ENCODE measurements at places on chromosomes 13 and 19. TPM values are rescaled to one million over a fixed set of nuclear protein-coding genes. Genes with fewer than 3 reads are reported as not detected.
A peak's percentile ranks its signal among the peaks of the same experiment; 100 is the strongest.

DNA sequence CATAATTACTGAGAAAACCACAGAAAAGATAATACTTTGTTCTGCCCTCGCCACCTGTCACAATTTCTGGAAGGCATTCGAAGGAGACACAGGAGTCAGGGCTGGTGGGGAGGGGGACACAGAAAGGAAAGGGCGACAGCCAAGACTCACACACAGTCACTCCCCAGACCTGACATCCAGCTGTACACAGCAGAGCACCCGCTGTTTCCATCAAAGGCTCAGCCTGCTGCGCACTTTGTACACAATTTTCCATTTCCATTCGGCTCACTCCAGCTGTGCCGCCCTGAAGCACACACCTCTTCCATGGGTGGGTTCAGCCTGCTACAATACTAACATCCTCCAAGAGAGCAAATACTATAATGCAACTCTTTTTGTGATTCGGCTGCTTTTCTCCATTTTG, 38.0 kb downstream of the STK24 start:
- no peak for DNase-seq

- DNase-seq, result no peak
Observed at GRCh38 chr13:37618554-37618953, 20.0 kb upstream of the POSTN start.

- DNase-seq, result no peak
Observed at GRCh38 chr19:16595097-16595496, 22.9 kb upstream of the SLC35E1 start.

- DNase-seq, result no peak
Observed at GRCh38 chr13:84303035-84303434, 420.8 kb upstream of the SLITRK1 start.

DNA sequence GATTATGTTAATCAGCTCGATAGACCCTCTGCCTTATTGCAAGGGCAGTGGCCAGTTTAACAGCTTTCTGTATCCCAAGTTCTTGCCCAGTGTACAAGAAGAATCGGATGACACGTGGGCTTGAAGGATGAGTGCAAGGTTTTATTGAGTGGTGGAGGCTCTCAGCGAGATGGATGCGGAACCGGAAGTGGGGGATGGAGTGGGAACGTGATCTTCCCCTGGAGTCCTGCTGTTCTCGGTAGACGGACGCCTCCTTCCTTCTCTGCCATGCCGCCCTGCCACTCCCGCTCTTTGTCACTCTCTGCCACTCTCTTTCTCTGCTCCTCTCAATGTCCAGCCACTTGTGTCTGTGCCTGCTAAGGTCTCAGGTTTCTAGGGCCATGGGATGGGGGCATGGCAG, 21.0 kb downstream of the RFXAP start:
- no peak for DNase-seq

DNA sequence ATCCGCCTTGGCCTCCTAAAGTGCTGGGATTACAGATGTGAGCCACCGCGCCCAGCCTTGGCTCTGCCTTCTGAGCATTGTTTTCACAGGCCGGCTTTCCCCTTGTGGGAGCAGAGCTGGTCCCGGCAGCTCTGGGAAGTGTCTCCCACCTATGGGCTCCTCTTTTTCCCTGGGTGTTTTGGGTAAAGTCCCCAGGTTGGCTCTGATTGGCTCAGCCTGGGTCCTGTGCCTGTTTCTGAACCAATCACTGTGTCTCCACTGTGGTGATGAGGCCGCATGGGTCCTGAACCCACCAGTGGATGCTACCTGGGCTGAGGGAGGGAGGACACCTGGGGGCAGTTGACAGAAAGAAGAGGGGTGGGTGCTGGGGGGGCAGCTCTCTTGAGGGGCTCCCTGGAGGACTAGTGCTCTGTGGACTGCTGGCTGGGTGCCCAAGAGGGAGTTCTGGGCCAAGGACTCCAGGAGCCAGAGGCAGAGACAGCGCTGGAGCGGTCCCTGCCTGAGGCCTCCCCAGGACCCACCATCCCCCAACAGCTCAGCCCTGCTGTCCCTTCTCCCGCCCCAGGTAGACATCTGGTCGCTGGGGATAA, 19.6 kb upstream of the NCCRP1 start:
- no peak for DNase-seq

DNA sequence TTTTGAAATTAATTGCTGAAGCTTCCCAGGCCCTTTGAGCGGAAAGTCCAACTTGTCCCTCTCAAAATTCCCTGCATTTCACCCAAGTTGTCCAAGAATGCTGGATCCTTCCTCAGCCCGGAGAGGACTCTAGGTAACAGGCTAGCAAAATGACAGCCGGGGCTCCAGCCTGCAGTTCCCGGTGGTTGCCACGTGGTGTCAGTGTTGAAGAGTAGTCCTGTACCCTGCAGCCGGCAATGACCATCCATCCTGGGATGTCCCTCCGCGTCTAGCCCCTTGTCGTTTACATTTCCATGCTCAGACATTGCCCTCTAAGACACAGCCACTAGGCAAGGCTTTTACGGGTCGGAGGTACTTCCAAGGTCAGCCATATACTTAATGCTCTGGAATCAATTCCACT, 31.4 kb upstream of the MTIF3 start:
- DNase-seq, result no peak

GRCh38 chr13:39159393-39159792, 121.1 kb downstream of the NHLRC3 start:
- no peak for DNase-seq

GRCh38 chr19:41588497-41589209, 12.7 kb downstream of the CEACAM21 start:
- DNase-seq, result no peak

GRCh38 chr19:11704626-11705025, 34.1 kb downstream of the ZNF823 start:
- DNase-seq, result no peak

- peak; percentile 30 for DNase-seq
Observed at GRCh38 chr13:26518451-26518959, 39.0 kb upstream of the WASF3 start.

DNA sequence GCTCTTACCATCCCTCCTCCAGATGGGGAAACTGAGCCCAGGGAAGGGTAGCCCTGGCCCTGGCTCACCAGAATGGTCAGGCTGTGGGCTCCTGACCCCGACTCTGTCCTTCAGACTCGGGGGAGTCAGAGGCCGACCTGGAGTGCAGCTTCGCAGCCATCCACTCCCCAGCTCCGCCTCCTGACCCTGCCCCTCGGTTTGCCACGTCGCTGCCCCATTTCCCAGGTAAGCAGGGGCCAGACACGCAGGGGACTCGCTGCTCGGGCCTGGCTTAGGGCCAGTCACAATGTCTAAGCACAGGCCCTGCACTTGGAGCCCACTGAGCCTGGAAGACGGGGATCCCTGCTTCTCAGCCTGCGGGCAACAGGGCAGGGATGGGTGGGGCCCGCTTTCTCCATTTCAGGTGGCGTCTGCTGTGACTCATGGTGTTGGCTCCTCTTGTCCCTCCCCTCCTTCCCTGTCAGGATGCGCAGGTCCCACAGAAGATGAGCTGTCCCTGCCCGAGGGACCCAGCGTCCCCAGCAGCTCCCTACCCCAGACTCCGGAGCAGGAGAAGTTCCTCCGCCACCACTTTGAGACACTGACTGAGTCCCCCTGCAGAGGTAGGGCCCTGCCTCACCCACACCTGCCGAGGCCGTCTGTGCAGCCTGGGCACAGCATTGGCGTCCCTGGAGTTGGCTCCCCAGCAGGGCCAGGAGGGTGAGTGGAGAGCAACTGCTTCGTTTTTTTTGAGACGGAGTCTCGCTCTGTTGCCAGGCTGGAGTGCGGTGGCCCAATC, 9.2 kb upstream of the OVOL3 start:
- DNase-seq, result no peak

DNA sequence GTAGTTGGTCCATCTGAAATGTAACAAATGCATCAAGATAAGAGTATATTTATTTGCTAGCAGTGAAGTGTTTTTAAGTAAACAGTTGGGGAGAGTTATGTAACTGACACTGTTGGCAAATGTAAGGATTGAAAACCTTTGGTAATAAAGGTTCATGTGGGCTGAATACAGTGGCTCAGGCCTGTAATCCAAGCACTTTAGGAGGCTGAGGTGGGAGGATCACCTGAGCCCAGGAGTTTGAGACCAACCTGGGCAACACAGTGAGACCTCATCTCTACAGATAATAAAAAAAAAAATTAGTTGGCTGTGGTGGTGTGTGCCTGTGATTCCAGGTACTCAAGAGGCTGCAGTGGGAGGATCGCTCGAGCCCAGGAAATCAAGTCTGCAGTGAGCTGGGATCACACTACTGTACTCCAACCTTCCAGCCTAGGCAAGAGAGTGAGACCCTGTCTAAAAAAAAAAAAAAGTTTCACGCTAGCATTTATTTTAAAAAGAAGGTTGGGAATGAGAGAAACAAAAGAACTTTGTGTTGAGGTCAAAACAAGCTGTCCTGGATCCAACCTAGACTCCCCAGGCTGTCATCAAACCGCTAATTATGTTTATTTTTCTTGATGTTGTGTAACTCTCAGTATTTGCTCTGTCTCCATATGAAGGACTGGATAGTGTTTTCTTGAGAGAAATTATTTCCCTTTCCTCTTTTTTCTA, 20.7 kb downstream of the SETDB2 start:
- DNase-seq, result no peak

DNA sequence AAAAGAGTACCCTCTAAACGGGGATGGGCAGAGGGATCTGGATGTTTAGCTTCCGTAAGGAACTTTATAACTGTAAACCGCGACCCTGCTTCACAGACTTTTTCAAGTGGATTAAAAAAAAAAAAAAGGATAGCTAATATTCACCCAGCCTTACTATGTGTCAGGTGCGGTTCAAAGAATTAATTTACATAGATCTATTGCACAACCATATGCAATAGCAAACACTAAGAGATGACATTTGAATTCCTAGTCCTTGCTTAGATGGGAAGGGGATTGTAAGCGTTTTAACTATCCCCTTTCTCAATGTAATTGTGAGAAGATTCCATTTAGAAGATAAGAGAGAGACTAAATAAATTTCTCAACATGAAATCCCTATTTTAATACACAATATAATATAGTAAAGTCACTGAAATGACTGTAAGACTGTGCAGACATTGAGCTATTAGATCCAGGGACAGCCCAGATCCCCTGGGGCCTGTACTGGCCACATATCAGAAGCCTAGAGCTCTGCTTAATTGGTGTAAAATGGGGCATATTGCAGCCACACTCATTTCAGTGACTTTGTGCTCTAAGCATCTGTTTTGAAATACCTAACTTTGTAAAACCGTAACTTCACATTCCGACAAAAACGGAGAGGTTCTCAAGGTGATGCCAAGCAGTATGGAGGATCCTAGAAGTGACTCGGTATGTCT, 13.6 kb downstream of the LATS2 start:
- no peak for DNase-seq

GRCh38 chr13:43123856-43124255, 100.5 kb downstream of the DNAJC15 start:
- no peak for DNase-seq

DNA sequence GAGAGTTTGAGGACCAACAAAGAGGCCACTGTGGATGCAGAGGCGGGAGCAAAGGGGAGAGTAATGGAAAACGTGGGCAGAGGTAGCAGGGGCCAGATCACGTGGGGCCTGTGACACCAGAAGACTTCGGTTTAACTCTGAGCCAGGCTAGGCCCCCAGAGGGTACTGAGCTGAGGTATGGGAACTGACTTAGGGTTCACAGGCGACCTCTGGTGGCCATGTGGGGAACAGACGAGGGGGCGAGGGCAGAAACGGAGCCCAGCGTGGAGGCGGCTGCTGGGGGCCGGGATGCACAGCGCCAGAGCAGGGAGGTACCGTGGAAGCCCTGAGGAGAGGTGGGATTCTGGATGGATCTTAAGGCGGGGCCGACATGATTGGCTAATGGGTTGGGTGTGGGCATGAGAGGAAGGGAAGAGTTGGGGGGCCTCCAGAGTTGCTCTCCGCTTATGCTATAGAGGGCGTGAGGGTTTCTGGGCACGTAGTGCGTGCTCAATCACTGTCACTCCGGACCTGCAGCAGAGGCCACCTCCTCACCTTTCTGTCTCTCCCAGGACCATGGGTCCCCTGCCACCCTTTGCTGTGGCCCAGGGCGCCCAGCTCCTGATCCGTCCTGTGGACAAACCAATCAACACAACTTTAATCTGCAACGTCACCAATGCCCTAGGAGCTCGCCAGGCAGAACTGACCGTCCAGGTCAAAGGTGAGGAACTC, 13.7 kb downstream of the PVR start:
- peak; percentile 23 for DNase-seq

Gene MYO1F
- polyA plus RNA-seq, result 11.1 TPM

Gene ZNF284
- polyA plus RNA-seq, result 8.6 TPM

Gene CD320
- 33.0 TPM for polyA plus RNA-seq
